ENCODE measurements at places on chromosomes 5 and 9.

GRCh38 chr5:1563617-1564181, 39.9 kb upstream of the LPCAT1 start:
- H3K27me3 ChIP-seq = no peaks in the 10 kb centered on the region
- DNase-seq = no peak
- peaks cover 17% of the 10 kb centered on the region for H3K4me1 ChIP-seq
- H3K4me3 ChIP-seq = no peak overlapping the region
- no peak overlapping the region for H3K27ac ChIP-seq

- no peak overlapping the region for H3K4me3 ChIP-seq
- H3K36me3 ChIP-seq = no peaks in the 10 kb centered on the region
- DNase-seq = no peak
- H3K4me1 ChIP-seq = peaks cover 7% of the 10 kb centered on the region
These were observed 176.1 kb upstream of the MVB12B start for GRCh38 chr9:126150411-126151030.

GRCh38 chr5:180852495-180852894, 8.6 kb downstream of the ZFP62 start:
- no peaks in the 10 kb centered on the region for H3K27me3 ChIP-seq
- peaks cover 26% of the 10 kb centered on the region for H3K36me3 ChIP-seq
- no peak overlapping the region for H3K4me3 ChIP-seq
- H3K27ac ChIP-seq = no peak overlapping the region

- H3K4me1 ChIP-seq = peaks cover 25% of the 10 kb centered on the region
- H3K27me3 ChIP-seq = no peaks in the 10 kb centered on the region
- no peak overlapping the region for H3K4me3 ChIP-seq
- no peak for DNase-seq
These were observed 13.8 kb upstream of the CCL28 start for GRCh38 chr5:43425983-43426382.

DNA sequence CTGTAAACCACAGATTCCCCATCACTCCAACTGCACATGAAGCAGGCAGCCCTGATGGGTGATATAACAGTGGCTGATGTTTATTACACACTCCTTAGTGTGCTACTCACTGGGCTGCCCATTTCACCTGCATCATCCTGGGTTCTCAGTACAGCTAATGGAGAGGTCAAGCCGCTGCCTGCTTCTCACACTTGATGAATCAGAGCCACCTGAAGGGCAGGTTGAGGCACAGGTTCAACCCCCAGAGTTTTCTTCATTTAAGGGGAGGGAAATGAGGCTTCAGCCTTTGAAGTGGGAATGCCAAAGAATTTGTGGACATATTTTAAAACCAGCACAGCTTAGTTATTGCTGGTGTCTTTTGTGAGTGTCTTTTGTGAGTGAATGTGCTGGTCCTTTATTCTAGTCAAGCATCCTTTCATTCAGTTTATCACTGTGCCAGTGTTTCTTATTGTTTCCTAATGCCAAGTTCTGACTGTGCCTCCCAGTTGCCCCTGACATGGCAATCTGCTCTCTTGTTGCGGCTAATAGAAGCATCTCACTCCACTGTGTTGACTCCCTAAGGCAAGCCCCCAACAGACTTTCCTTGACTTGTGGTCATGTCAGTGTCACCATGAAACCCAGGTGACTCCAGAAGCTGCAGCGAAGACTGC, 109.2 kb downstream of the FBXL7 start:
- H3K36me3 ChIP-seq = no peaks in the 10 kb centered on the region
- no peak overlapping the region for H3K4me3 ChIP-seq
- no peak for DNase-seq
- no peaks in the 10 kb centered on the region for H3K4me1 ChIP-seq
- no peak overlapping the region for H3K27ac ChIP-seq
- no peaks in the 10 kb centered on the region for H3K27me3 ChIP-seq
